ENCODE measurements at places on chromosomes 5 and 9.

- no peak for DNase-seq
Observed at GRCh38 chr9:113947941-113948340, 71.8 kb downstream of the ZNF618 start.

GRCh38 chr5:178131446-178131996 is 707 bp downstream of the RMND5B start:
- DNase-seq, result no peak

- no peak for DNase-seq
Observed at GRCh38 chr9:121398374-121398773, 28.3 kb upstream of the STOM start.

GRCh38 chr5:40406741-40407211 is 272.9 kb upstream of the PTGER4 start:
- DNase-seq, result no peak

DNA sequence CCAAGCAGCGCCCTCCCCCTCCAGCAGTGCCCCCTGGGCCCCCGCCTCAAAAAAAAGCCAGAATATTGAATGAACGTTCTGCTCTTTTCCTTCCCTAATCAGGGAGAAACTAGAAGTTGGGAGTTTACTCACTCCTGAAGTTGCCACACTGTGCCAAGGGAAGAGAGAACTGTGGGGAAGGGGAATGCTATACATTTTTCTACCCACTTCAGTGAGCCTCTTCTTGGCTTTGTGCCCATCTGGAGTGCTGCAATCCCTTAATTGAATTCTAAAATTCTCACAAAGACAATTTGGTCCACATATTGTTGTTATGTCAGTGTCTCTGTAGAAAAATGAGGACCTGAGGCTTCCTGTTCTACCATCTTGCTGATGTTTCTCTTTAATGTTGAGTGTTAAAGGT is 443.7 kb downstream of the DIRAS2 start:
- DNase-seq, result no peak

DNA sequence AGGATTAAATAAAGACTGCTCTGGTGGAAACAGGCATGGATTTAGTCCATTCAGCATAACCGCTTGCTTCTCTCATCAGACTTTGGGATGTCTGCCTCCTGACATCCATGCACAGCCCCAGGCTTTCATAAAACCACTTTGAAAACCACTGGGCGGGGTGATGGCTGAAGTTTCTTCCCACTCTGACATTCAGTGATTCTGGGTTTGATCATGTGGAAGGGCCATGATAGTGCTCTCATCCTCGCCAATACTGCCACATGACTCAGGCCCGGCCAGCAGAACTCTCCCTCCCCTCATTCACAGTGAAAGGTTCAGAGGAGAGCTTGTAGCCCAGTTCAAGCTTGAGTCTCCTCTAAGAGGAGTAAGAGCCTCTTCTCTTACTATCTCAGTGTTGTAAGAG is 29.6 kb upstream of the GLRA1 start:
- no peak for DNase-seq

- DNase-seq, result no peak
Observed at GRCh38 chr9:108351571-108351970, 504.2 kb downstream of the ACTL7B start.

All from stimulated activated CD8-positive, alpha-beta memory T cell treated with anti-CD3 and anti-CD28 coated beads, Interleukin-7, amount 100 ng/mL, for 24 hours (primary cell).